ENCODE measurements at places on chromosomes 7 and 10.
A peak's percentile ranks its signal among the peaks of the same experiment; 100 is the strongest.

DNA sequence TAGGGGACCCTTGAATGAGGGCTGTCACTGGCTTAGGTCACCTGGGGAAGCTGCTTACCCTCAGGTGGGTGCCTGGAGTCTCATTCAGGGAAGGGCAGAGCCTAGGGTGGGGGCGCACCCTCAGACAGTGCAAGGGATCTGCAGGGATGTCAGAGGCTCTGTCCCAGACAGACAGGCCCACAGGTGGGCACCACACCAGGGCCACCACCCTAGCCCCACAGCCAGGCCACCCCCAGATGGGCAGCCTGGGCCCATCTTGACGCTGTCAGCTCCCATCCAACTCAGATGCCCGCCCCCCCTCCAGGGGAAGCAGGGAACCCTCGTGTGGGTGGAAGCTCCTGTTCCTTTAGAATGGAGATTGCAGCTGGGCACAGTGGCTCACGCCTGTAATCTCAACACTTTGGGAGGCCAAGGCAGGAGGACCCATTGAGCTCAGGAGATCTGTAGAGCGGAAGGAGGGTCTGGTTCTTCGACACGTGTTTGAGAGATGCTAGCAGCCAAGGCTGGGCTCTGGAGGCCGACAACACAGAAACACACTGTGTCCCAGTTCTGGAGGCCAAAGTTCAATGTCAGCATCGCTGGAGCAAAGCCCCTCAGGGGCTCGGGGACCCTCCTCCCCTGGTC, 58.5 kb upstream of the DNAJB6 start:
- no peak for DNase-seq

- DNase-seq = no peak
Observed at GRCh38 chr7:28955718-28956607, 2.2 kb downstream of the TRIL start.

GRCh38 chr7:133398506-133398905, 145.6 kb downstream of the EXOC4 start:
- DNase-seq = no peak

DNA sequence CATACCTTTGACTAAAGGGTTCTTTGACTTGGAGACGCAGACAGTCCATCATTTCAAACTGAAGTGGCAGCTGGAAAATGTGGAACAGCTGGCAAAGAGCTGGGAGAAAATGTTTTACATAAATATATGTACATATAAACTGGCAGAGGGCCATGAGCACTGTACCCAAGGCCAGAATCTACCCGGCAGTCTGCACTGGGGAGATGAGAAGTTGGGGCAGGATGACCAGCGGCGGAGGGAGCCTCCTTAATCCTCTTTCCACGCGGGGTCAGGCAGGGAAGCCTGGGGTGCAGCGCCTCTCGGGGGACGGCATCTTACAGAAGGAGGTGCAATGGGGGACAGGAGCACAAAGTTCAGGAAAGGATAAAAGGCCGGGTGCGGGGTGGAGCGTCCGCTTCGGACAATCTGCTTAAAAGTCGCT, 1.3 kb downstream of the GLI3 start:
- no peak for DNase-seq

- no peak for DNase-seq
Observed at GRCh38 chr10:24114556-24114955, 94.4 kb upstream of the KIAA1217 start.

DNA sequence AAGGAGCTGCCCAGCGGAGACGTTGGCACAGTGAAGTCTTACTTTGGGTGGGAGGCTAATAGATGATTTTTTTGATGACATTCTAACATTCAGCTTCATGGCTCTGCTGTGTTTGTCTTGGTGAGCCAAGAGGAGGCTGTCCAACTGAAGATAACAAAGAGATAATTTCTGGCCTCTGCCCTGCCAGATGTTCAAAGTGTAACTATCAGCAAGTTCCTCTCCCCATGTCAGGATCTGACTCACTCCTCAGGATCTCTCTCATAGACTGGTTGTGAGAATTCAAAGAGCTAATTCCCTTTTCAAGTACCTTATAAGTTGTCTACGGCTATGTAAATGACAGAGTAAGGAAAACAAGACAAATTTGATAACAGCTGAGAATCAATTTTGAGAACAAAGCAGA, 1340.9 kb downstream of the XPNPEP1 start:
- no peak for DNase-seq

DNA sequence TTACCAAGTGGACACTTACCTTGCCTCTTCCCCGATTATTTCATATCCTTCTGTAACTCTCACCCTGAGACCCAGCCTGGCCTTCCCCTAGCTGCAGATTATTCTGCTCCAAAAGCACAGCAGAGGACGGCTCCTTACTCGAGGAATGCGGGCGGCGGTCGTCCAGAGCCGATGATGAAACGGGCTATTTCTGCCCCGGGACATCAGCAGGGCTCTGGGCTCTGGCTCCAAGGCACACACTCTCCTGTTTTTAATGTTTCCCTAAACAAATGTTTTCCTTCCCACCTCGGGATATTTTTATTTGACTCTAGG, 343 bp upstream of the C10orf71 start:
- no peak for DNase-seq

DNA sequence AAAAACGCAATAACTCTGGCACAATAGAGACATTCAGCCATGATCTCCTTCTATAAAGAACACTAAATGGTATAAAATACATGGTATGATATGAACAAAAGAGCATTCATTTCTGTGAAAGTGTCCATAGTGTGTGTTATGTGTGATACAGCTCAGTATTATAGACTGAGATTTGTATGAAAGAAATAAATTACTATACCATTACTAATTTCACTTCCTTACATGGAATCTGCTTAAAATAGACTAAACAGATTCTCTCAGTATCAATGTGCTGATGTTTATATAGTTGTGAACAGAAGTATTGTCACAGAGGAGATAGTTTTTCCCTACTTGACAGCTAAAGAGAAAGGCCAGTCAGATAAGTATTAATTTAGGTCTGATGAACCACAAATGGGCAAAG, 10.8 kb downstream of the SEMA3A start:
- DNase-seq = no peak

- no peak for DNase-seq
Observed at GRCh38 chr10:57776688-57777432, 490.8 kb downstream of the IPMK start.

- no peak for DNase-seq
Observed at GRCh38 chr7:159130820-159131219, 13.8 kb downstream of the VIPR2 start.

- no peak for DNase-seq
Observed at GRCh38 chr10:48976196-48976595, 36.6 kb upstream of the LRRC18 start.

DNA sequence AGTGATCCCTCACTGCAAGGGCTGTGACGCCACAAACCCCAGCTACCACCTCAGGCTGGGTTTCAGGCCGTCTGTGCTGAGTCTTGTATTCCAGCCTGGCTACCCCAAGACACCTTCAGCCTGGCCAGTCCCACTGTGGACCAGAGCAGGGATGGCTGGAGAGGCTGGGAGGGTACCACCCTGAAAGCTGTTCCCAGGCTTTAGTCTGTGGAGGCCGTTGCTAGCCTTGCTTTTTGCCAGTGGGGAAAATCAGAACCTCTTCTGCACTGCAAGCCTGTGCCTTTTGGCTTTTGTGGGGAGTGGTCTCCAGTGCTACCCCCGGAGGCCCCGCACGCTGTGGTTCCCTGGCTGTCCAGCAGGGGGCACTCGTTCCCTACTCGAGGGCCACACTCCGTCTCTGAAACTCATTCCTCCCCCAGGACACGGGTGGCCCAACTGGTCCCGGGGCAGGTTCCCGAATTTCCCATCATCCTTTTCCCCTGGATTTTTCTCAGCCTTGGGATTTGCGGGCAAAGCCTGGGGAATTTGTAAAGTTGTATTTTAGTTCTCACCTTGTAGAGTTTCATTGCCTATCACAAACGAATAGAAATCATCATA, 128.4 kb upstream of the BTBD16 start:
- DNase-seq = no peak

- DNase-seq = no peak
Observed at GRCh38 chr10:15141136-15142054, 27.1 kb downstream of the NMT2 start.

DNA sequence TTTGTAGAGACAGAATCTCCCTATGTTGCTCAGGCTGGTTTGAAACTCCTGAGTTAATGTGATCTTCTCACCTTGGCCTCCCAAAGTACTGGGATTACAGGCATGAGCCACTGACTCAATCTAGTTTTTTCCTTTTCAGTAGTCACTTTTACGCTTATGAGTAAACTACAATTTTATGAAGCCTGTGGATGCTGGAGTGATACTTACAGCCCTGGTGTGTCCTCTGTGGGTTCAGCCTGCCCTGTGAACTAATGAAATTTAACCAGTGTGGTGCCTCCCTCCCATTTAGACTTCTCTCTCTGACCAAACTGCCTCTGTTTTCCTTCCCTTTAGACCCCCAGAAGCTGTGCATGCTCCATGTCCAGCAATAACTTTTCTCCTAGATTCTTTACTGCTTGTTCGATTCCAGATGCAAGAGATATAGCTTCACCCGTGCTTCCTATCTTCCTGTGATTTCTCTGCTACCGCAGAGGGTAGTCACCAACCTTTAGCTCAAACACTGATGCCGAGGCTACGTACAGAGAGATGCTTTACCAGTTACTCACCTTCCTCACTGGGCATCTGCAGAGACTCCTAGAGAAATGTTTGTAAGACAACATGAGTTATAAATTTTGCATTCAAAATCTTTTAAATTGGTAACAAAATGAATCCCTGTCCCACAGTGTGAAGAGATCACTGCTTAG, 90.8 kb downstream of the KIAA1217 start:
- no peak for DNase-seq

DNA sequence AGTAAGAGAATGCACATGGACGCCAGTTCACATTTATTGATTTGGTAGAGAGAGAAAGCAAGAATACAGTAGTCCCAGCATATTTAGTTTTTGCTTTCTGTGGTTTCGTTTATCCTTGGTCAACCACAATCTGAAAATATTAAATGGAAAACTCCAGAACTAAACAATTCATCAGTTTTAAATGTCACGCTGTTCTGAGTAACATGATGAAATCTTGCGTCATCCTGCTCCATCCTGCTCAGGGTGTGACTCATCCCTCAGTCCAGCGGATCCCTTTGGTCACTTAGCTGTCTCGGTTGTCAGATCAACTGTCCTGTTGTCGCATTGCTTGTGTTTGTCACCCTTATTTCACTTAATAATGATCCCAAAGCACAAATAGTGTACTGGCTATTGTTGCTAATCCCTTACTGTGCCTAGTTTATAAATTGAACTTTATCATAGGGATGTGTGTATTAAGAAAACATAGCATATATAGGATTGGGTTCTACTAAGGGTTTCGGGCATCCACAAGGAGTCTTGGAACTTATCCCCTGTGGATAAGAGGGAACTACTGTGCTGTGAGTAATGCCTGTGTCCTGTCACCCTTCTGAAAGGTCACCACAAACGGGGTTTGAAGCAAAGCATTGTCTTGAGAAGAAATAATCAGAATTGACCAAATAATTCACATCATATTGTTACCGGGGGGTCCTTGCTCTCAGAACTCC, 73.6 kb downstream of the OTUD1 start:
- DNase-seq = no peak

DNA sequence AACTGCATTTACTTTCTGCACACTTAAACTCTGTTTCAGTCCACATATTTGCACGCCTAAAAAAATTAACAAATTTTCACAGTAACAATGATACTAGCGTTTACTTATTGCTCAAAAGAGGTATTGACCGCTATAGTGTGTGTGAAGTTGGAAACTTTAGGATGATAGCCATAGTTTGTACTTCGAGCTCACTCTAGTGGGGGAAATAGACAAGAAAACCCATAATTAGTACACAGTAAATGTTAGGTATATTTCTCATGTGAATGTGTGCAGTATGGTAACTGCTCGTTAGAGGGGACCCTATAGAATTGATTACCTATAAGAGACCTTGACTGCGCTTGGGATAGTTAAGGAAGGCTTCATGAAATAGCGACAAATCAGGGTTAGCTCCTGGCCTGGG, 238.4 kb downstream of the AUTS2 start:
- no peak for DNase-seq

DNA sequence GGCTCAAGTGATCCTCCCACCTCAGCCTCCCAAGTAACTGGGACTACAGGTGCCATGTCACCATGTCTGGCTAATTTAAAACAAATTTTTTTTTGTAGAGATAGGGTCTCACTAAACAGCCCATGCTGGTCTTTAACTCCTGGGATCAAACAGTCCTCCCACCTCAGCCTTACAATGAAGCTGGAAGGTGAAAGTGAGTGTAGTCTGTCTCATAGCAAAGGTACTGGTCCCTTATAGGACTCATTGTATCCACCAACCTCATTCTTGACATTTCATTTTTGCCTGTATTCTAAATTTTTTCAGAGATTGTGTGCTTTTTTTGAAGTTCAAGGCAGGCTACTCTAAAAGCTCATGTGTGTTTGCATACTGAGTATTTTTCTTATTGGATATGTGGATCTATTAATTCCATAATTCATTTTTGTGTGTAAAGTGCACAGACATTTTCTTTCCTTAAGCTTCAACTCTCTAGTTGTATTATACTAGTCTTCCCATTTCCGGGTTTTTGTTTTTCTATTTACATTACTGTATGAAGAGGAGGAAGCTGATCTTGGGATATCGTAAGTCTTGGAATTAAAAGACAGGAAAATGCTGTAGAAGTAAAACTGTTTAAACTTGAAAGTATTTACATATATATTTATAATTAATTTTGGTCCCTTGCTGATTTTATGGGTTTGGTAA, 13.3 kb downstream of the KMT2E start:
- no peak for DNase-seq

DNA sequence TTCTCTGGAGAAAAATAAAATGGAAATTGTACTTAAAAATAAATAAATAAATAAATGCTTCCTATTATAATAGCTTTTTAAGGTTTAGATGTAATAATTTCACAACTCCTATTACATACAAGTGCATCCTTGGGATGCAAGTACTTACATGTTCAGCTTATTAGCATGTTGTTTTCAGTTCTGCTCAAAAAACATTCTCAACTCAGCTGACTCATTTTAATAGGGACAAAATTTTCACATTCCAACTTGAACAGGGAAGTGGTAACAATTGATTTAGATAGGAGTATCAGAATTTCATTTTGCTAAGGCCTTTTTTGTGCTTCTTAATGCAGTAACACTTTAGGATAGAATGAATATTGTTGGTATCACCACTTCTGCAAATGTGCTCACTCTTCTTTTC, 16.7 kb upstream of the PAPSS2 start:
- no peak for DNase-seq

- DNase-seq = no peak
Observed at GRCh38 chr7:116434820-116435341, 64.7 kb upstream of the CAV2 start.

- no peak for DNase-seq
Observed at GRCh38 chr10:43234471-43235041, 32.3 kb downstream of the RASGEF1A start.

DNA sequence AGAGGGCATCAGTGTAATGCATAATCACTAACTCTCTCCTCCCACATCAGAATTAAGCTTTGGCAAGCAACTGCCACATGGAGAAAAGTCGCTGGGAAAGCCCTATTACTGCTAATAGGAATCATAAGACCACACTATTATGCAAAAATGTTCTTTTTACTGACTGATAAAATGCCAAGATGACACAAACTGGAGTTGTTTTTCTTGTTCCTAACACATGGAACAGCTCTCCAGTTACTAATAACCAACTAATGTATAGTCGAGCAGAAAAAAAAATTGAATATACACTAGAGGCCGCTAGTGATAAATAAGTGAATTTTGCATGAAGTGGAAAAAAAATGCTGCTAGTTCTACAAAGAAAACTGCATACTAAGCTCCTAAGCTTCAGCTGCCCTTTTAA, 165.6 kb downstream of the TPK1 start:
- peak; percentile 32 for DNase-seq

GRCh38 chr10:58795560-58795959, 282.9 kb downstream of the BICC1 start:
- no peak for DNase-seq
